Neural progenitor cell (in vitro differentiated cells): ENCODE measurements at places on chromosomes 1 and 21. TPM values are rescaled to one million over a fixed set of nuclear protein-coding genes. Genes with fewer than 3 reads are reported as not detected.
A peak's percentile ranks its signal among the peaks of the same experiment; 100 is the strongest.

DNA sequence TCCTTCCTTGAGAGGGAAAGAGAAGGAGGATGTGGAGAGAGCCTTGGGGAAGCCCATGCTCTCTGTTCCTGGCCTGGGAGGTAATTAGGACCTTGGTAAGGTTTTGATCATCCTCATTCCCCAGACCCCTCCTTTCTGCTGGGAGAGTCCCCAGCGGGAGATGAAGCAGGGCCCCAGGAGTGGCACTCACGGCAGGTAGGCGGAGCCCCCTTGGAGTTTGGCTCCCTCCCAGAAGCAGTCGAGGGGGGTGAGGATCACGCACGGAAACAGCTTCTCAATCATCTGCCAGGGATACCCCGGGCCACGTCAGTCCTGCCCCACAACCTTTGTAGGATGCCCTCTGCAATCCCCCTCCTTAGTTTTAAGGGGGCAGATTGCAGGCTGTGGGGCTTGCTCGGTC lies 11.5 kb downstream of the PTCH2 start:
- H3K4me3 ChIP-seq, result no peak overlapping the region
- H3K4me1 ChIP-seq, result peaks cover 9% of the 10 kb centered on the region
- no peaks in the 10 kb centered on the region for H3K27me3 ChIP-seq
- no peak for DNase-seq
- H3K36me3 ChIP-seq, result no peaks in the 10 kb centered on the region

GRCh38 chr1:19495799-19496526 lies 10.6 kb upstream of the CAPZB start:
- no peaks in the 10 kb centered on the region for H3K36me3 ChIP-seq
- DNase-seq, result no peak
- H3K4me1 ChIP-seq, result no peaks in the 10 kb centered on the region

- H3K27ac ChIP-seq, result no peak overlapping the region
- H3K4me3 ChIP-seq, result no peak overlapping the region
- H3K36me3 ChIP-seq, result no peaks in the 10 kb centered on the region
- H3K4me1 ChIP-seq, result peaks cover 4% of the 10 kb centered on the region
Measured at GRCh38 chr1:197715806-197716205, 59.5 kb downstream of the DENND1B start.

Gene SLC44A5
- total RNA-seq, result 13.5 and 25.3 TPM in 2 replicates

DNA sequence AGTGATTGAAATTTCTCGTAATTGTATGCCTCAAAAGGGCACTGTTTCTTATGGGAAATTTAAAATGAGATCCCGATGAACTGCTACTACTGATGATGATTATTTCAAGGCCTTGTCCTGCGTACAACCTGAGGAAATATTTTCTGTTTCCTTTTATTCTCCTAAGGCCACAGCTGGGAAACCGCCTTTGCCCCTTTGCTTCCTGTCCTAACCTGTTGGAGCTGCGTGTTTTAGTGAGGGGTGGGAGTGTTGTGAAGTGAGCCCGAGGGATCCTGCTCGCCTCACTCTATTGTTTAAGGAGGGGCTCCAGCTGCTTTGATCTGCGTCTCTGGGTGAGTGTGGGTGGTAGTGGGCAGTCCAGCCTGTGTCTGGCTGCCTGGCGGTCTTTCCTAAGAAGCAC lies 14.4 kb downstream of the LAMC2 start:
- no peak overlapping the region for H3K4me3 ChIP-seq
- no peaks in the 10 kb centered on the region for H3K27me3 ChIP-seq
- H3K4me1 ChIP-seq, result peaks cover 3% of the 10 kb centered on the region
- H3K27ac ChIP-seq, result no peak overlapping the region
- no peak for DNase-seq

GRCh38 chr1:209207701-209208286 lies 375.7 kb upstream of the CAMK1G start:
- peak; percentile 92 for DNase-seq
- H3K27ac ChIP-seq, result no peak overlapping the region
- peaks cover 16% of the 10 kb centered on the region for H3K27me3 ChIP-seq
- no peaks in the 10 kb centered on the region for H3K4me1 ChIP-seq

- H3K27me3 ChIP-seq, result no peaks in the 10 kb centered on the region
- no peak overlapping the region for H3K4me3 ChIP-seq
- H3K36me3 ChIP-seq, result peaks cover 9% of the 10 kb centered on the region
- no peaks in the 10 kb centered on the region for H3K4me1 ChIP-seq
- H3K27ac ChIP-seq, result no peak overlapping the region
Measured at GRCh38 chr1:62528015-62528414, 69.3 kb upstream of the ANGPTL3 start.

- DNase-seq, result no peak
- H3K27me3 ChIP-seq, result no peaks in the 10 kb centered on the region
- no peak overlapping the region for H3K4me3 ChIP-seq
- H3K27ac ChIP-seq, result no peak overlapping the region
- H3K4me1 ChIP-seq, result peaks cover 6% of the 10 kb centered on the region
- H3K36me3 ChIP-seq, result no peaks in the 10 kb centered on the region
Measured at GRCh38 chr1:228723287-228723686, 12.0 kb upstream of the RHOU start.

Gene LEFTY2
- not detected in 2 replicates for total RNA-seq

Gene PCP4
- 0.81 TPM in 1 of 2 replicates, not detected in the other for total RNA-seq

DNA sequence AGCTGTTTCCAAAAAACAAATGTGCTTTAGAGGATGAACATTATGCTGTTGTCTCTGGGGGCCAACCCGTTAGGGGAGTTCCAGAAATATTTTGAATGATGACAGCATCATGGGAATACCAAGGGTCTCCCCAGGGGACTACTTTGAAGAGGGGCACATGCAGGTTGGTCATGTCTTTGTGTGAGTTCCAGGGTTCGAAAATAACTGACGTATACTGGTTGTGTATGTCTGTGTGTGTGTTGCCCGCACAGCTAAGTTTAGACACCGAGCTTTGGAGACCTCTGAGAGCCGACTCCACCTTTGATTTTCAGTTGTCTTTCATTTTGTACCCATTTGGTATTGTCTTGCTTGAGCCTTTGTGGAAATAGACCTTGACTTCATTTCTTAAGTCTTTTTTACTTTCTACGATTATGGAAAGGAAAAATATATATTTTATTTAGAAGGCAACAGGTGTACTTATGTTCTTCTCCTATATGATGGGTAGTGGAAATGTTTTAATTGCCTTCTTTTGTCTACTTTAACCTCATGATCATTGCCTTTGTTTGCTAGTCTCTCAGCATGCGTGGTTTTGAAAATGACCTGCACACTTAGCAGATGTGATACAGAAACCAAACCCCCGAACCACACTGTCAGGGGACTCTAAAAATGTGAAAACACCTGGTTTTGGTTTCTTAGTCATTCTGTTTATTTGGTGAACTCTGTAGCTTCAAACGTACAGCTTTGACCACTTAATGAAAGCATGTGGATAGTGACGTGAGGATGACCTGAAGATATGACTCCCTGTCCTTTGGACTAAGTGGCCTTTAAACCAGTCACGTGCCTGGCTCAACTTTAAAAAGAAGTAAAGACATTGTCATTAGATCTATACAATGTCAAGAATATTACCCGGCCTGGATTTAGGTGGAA lies 56.5 kb downstream of the GALNT2 start:
- H3K36me3 ChIP-seq, result no peaks in the 10 kb centered on the region
- H3K27ac ChIP-seq, result no peak overlapping the region
- no peak overlapping the region for H3K4me3 ChIP-seq

- H3K4me1 ChIP-seq, result peaks cover 6% of the 10 kb centered on the region
- no peaks in the 10 kb centered on the region for H3K36me3 ChIP-seq
- no peaks in the 10 kb centered on the region for H3K27me3 ChIP-seq
- no peak overlapping the region for H3K27ac ChIP-seq
- DNase-seq, result no peak
Measured at GRCh38 chr1:90778486-90778885, 61.4 kb upstream of the BARHL2 start.
